ENCODE measurements at places on chromosomes 6 and 20.

- no peak for DNase-seq
Measured at GRCh38 chr6:138601128-138601527, 101.8 kb upstream of the NHSL1 start.

GRCh38 chr20:12750221-12750620, 258.6 kb upstream of the SPTLC3 start:
- no peak for DNase-seq

GRCh38 chr6:147260091-147260490, 55.9 kb downstream of the STXBP5 start:
- DNase-seq: no peak

- DNase-seq: no peak
Measured at GRCh38 chr6:14996892-14997291, 249.0 kb upstream of the JARID2 start.
